Glutamatergic neuron (in vitro differentiated cells): ENCODE measurements at places on chromosomes 11 and 22. TPM values are rescaled to one million over a fixed set of nuclear protein-coding genes. Genes with fewer than 3 reads are reported as not detected.

Gene MS4A12
- not detected for total RNA-seq

DNA sequence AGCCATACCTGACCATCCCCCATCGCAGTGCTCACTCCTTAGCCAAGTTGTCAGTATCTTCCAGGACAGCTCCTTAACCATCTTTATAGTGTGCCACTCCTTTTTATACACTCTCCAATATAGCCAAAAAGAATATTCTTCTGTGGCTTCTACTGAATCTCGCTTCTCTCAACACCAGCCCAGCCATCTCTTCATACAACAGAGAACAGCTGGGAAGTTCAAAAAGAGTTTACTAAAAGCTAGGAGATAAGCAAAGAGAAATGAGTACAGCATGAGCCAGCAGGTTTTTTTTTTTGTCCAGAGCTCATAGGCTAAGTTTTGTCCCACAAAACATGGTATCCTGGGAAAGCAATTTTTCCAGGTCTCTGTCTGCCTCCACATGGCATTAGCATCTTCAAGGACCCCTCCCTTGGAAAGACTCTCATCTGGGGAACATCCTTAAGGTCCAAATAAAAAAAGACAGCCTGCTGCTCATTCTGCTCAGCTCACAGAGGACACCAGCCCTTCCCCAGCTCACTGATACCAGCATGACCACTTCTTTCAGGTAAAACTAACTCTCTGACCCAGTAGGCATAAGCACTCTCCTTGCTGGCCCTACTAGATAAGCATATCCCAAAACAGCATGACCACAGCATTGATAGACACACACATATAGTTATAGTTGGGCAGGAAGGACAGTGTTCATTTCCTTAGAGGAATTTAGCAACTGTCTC, 48.8 kb upstream of the YWHAH start:
- peaks cover 16% of the 10 kb centered on the region for H3K4me1 ChIP-seq
- H3K4me3 ChIP-seq = no peak overlapping the region
- DNase-seq = no peak
- no peaks in the 10 kb centered on the region for H3K27me3 ChIP-seq
- H3K36me3 ChIP-seq = no peaks in the 10 kb centered on the region

Gene BTBD18
- total RNA-seq = not detected

- no peaks in the 10 kb centered on the region for H3K4me1 ChIP-seq
- no peak overlapping the region for H3K4me3 ChIP-seq
- H3K27ac ChIP-seq = no peak overlapping the region
- no peaks in the 10 kb centered on the region for H3K36me3 ChIP-seq
- no peak for DNase-seq
Measured at GRCh38 chr11:58285483-58286040, 17.5 kb upstream of the OR10W1 start.

- no peaks in the 10 kb centered on the region for H3K36me3 ChIP-seq
- peaks cover 8% of the 10 kb centered on the region for H3K4me1 ChIP-seq
- DNase-seq = peak; percentile 94
- peak overlapping the region; percentile 98 for H3K4me3 ChIP-seq
- peaks cover 4% of the 10 kb centered on the region for H3K27me3 ChIP-seq
Measured at GRCh38 chr11:9461063-9461759, 399 bp downstream of the ZNF143 start.

DNA sequence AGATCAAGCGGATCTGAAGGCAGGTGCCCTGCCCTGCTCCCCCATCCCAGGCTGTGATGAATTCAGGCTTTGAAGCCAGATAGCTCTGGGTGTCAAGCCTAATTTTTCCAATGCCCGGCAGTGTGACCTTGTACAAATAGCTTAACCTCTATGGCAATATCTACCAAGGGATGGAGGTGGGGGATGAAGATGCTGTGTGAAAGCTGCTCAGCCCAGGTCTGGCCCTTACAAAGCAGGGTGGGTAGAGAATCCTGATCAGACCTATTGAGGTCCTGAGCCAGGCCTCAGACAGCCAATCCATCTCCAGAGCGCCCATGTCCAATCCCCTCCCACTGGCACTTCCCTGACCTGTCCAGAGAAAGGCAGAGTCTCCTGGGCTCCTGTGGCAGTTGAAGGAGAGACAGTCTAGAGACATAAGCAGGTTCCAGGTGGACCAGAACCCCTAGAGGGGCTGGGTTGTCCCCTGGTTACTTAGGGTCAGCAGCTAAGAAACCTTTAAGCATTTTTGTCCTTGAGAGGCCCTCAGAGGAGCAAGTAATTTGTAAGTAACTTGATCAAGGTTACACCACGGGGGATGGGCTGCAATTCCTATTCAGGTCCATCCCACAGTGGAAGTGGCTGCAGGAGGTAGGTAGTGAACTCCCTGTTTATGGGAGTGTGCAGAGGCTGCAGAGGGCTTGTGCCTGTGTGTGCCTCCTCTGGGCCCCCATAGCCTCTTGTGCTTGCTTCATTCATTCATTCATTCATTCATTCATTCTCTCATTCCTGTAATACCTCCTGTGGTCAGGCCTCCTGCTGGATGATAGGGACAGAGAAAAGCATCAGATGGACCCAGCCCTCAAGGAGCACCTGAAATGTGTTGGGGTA, 10.4 kb downstream of the P2RY2 start:
- H3K4me3 ChIP-seq = no peak overlapping the region
- peaks cover 9% of the 10 kb centered on the region for H3K27me3 ChIP-seq
- peaks cover 5% of the 10 kb centered on the region for H3K4me1 ChIP-seq
- peak; percentile 8 for DNase-seq
- no peaks in the 10 kb centered on the region for H3K36me3 ChIP-seq
- no peak overlapping the region for H3K27ac ChIP-seq

- H3K4me1 ChIP-seq = peaks cover 13% of the 10 kb centered on the region
- H3K27ac ChIP-seq = peak overlapping the region; percentile 79
- peak; percentile 90 for DNase-seq
- peaks cover 10% of the 10 kb centered on the region for H3K27me3 ChIP-seq
- H3K36me3 ChIP-seq = no peaks in the 10 kb centered on the region
Measured at GRCh38 chr22:31630331-31631329, 31.4 kb downstream of the PISD start.

- no peak for DNase-seq
- no peak overlapping the region for H3K4me3 ChIP-seq
- H3K27ac ChIP-seq = no peak overlapping the region
- H3K27me3 ChIP-seq = no peaks in the 10 kb centered on the region
- no peaks in the 10 kb centered on the region for H3K4me1 ChIP-seq
Measured at GRCh38 chr11:38356255-38356654, 1758.2 kb upstream of the RAG2 start.

Gene MRGPRE
- 1.0 TPM for total RNA-seq

DNA sequence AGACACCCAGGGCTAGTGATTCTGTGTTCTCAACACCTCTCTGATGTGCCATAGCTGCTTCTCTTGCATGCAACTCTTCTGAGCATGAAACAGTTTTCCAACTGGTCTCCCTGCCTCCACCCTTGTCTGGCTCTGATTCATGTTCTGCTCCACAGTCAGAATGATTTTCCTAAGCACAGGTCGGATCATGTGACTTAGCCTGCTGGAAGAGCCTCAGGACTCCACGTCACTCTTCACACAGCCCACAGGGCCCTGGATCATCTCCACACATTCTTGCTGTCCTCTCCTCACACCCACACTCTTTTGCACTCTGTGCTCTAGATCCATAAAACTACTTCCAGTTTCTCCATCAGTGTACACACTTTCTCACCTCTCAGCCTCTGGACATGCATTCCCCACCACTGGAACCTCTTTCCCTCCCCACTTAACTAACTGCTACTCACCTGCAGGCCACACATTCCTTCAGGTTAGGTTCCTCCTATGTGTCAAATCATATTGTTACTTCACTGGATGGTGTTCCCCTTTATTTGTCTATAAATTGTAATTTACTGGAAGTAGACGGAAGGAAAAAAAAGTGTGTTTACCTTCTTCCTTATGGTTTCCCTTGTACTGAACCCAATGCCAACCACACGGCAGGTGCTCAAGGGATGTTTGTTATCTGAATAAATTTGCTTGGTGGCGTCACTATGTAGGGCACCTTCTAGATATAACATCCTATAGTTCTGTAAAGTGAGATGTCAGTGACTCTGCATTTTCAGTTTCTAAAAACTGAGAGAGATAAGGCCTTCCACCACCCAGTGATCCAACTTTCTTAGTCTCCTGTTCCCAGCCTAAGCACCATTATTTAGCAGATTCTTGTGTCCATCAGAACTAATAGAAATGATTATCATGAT, 133.7 kb downstream of the ETS1 start:
- no peak overlapping the region for H3K4me3 ChIP-seq
- no peak overlapping the region for H3K27ac ChIP-seq
- DNase-seq = no peak
- no peaks in the 10 kb centered on the region for H3K27me3 ChIP-seq
- no peaks in the 10 kb centered on the region for H3K4me1 ChIP-seq

- DNase-seq = no peak
- no peak overlapping the region for H3K4me3 ChIP-seq
- H3K27me3 ChIP-seq = peaks cover 5% of the 10 kb centered on the region
- no peaks in the 10 kb centered on the region for H3K36me3 ChIP-seq
Measured at GRCh38 chr22:44412136-44412731, 85.8 kb downstream of the RTL6 start.

DNA sequence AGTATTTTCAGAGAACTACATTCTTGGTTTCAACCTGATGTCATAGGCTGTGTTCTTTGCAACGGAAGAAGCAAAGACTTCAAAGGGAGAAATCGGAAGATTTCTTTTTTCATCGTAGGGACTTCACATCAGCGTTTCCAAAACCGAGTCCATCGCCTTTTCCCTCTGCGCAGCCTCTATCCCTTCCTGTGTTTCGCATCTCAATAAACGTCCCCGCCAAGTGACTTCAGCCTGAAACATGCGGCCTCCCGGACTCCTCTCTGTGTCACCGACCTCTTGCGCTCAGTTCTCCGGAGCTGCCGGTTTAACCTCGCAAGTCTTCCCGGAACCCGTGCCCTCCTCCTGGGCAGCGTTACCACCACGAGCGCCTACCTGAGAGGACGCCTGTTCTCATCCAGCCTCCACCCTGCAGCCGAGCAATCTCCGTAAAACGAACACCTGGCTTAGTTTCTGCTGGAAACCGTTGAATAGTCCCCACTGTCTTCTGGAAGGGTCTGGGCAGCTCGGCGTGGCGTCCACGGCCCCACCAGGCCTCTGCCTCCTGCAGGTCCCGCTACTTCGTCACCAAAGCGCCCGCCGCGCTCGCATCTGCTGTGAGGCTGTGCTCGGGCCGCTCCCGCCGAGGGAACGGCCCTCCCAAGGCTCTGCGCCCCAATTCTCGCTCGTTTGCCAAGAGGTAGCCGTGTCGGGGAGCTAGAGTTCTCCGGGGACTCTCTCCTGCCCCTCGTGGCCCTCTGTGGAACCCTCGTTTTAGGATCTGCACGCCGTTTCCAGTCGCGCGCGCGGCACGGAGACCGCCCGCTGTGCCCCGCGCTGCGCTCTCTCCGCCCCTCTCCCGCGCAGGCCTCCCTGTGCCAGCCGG, at the start of gene GLB1L3:
Gene GLB1L3 (plus strand): TSS at position 846 of the 862 bp plus-strand sequence. CDS start 362 bp downstream, outside the sequence.
- H3K27me3 ChIP-seq = peaks cover 21% of the 10 kb centered on the region
- peak; percentile 48 for DNase-seq
- H3K4me1 ChIP-seq = peaks cover 33% of the 10 kb centered on the region
- peaks cover 5% of the 10 kb centered on the region for H3K36me3 ChIP-seq

GRCh38 chr22:46546466-46547178, 9.2 kb upstream of the CELSR1 start:
- H3K27ac ChIP-seq = no peak overlapping the region
- H3K27me3 ChIP-seq = peaks cover 8% of the 10 kb centered on the region
- H3K4me3 ChIP-seq = no peak overlapping the region
- no peak for DNase-seq
